ENCODE measurements at places on chromosomes 7 and 10. TPM values are rescaled to one million over a fixed set of nuclear protein-coding genes. Genes with fewer than 3 reads are reported as not detected.
A peak's percentile ranks its signal among the peaks of the same experiment; 100 is the strongest.

PON3 gene
- total RNA-seq = not detected

KIF11 gene
- total RNA-seq = 55.2 TPM

ZNF365 gene
- total RNA-seq = 0.58 TPM

STRA8 gene
- total RNA-seq = not detected

PCDH15 gene
- total RNA-seq = not detected

DNA sequence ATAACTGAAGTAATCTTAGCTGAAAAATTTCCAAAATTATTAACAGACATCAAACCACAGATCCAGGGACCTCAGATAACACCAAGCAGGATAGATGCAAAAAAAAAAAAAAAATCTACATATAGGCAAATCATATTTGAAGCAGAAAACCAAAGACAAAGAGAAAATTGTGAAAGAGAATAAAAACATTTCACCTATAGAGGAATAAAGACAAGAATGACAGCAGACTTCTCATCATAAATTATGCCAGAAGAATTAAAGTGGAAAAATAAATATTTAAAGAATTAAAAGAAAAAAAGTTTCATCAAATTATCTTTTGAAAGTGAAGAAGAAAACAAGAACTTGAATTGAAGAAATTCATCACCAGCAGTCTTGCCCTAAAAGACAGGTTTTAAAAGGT, 467.5 kb downstream of the GPAM start:
- no peak for DNase-seq

DNA sequence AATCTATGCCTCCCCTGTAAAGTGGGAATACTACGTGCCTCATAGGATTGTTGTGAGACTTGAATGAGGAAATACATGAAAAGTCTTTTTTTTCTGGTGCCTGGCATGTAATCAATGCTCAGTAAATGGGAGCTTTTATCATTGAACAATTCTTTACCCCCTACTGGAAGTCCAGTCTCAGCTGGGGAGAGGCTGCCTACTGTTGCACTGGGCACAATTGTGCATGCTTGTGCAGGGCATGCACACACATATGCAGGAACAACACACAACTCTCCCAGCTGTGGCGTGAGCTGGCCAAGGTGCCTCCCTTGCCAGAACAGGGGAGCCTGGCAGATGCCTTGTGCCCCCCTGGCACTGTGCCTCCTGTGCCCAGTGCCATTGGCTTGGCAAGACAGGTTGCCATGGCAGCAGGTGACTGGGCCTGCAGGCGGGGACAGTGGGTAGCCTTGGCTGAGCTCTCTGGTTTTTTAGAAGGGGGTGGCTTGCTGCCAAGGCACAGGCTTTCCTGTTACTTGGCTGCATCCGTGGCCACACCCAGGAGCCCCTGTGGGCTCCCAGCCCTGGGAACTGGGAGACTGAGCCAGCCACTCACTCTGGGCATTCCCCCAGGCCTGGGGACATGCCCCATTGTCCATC, 16.1 kb upstream of the PALD1 start:
- DNase-seq = no peak

GRCh38 chr10:119301397-119301796, 94.0 kb downstream of the GRK5 start:
- DNase-seq = peak; percentile 66

DNA sequence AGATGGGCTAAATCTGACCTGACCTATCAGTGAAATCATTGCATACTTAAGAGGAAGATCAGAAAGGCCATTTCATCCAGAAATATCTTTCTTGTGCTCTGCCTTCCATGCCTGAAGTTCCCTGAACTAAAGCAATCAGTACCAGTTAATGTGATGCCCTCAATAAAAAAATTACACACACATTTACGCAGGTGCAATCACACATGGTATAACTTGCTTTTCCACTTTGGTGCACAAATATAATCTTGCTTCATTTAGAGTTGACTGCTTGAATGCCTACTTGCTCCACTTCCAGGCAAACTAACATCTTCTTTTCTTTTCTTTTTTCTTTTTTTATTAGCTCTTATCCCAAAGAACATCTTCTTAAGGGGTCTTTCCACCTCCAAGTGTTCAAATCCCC, 58.3 kb upstream of the KIF5B start:
- DNase-seq = no peak

DNA sequence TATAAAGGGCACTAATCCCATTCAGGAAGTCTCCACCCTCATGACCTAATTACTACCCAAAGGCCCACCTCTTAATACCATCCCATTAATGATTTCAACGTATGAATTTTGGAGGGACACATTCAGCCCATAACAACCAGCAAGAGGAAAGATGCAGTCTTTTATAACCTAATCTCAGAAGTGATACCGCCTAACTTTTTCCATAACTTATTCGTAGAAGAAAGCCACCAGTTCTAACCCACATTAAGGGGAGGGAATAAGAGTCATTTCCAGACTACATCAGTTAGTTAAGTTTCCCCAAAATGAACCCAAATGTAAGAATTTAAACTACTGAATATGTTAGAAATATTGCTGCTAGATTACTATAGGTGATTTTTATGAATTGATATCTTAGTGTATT, 32.1 kb upstream of the LHFPL3 start:
- DNase-seq = no peak

DNA sequence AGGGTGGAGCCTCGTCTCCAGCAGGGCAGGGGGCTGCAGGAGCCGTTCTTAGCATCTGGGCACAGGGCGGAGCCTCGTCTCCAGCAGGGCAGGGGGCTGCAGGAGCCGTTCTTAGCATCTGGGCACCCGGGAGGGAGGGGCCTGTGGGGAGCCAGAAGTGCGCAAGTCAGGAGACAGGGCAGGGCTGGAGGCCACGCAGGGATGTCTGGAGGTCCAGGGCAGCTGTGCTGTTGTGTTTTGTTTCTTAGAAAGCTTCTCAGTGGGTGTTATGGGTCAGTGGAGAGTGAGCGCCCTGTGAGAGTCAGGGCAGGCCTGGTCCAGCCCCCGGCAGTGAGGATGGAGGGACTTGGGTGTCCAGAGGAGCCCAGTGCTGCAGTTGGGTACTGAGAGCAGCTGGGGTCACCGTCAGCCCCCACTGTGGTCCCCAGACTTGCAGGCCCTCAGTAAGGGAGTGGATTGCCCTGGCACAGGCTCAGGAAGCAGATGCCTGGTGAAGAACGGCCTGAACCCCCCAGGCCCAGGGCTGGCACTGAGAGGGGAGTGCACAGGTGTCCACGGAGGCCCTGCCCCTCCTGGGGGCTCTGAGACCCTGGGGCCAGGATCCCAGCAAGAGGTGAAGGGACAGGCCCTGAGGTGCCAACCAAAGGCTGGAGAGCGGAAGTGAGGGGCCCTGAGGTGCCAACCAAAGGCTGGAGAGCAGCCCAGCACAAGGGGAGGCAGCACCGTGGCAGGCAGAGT, 29.8 kb downstream of the FAM20C start:
- no peak for DNase-seq

DNA sequence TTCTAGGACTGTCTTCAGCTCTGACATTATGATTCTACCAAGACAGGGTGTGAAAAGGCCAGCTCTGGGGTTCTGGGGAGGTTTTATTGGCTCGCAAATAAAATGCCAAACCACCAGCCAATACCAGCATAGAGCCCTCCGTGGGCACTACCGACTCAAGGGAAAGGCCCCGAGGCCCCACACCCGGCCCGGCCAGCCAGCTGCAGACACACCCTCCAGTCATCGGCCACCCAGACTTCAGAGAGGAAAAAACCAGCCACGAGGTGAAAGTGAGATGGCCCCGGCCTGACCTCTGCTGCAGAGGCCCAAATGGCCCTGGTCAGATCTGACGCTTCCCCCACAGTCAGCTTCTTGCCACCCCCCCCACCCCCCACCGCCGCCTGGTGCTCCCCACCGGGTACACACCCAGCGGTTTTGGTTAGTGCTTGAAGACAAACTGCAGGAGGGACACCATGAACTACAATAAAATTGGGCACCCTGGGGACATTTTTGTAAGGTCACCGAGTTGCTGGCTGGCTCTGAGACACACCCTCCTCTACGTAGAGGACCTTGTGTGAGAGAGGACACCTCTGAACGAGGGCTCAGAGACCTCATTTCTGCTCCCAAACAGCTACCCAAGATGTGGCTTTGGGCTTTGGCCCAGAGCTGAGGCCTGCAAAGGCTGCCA, 79.9 kb downstream of the PRKAG2 start:
- no peak for DNase-seq

GRCh38 chr10:112985690-112986543, 35.9 kb downstream of the TCF7L2 start:
- DNase-seq = no peak

DNA sequence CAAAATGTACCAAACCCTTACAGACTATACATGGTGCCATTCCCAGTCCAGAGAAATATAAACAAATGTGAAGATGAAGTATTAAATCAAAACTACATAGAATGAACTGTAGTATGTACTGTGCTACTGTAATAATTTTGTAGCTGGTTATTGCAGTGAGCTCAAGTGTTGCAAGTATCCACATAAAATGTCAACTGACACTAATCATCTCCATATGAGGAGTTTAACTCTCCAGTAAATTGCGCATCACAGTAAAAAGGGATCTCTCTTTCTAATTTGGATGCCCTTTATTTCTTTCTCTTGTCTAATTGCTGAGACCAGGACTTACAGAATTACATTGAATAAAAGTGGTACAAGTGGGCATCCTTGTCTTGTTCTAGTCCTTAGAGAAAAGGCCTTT, 165.5 kb downstream of the CPED1 start:
- DNase-seq = no peak

DNA sequence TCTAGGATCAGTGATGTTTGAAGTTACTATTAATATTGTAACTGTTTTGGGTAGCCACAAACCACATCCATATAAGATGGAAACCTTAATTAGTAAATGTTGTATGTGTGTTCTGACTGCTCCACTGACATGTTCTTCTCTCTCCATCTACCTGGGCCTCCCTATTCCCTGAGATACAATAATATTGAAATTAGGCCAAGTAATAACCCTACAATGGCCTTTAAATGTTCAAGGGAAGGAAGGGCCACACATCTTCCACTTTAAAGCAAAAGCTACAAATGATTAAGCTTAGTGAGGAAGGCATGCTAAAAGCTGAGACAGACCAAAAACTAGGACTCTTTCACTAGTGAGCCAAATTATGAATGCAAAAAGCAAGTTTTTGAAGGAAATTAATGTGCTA, 176.4 kb upstream of the ANK3 start:
- DNase-seq = no peak

DNA sequence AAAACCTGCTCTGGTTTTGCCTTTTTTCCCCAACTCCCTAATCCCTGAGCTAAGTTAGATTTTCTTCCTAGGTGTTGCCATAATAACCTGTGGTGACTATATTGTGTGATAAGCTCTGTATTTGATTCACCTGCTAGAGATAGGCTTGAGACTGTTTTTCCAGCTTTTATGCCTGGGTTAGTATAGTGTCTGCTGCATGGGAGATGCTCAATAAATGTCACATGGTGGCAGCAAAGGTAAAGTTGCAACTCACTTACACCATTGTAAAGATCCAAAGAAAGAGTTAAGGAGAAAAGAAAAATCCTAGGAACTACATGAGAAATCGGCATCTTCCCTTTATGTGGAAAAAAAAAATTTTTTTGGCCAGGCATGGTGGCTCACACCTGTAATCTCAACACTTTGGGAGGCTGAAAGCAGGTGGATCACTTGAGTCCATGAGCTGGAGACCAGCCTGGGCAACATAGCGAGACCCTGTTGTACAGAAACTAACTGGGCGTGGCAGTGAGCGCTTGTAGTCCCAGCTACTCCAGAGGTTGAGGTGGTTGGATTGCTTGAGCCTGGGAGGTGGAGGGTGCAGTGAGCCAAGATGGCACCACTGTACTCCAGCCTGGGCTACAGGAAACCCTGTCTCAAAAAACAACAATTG, 3.7 kb downstream of the CCNJ start:
- no peak for DNase-seq

DNA sequence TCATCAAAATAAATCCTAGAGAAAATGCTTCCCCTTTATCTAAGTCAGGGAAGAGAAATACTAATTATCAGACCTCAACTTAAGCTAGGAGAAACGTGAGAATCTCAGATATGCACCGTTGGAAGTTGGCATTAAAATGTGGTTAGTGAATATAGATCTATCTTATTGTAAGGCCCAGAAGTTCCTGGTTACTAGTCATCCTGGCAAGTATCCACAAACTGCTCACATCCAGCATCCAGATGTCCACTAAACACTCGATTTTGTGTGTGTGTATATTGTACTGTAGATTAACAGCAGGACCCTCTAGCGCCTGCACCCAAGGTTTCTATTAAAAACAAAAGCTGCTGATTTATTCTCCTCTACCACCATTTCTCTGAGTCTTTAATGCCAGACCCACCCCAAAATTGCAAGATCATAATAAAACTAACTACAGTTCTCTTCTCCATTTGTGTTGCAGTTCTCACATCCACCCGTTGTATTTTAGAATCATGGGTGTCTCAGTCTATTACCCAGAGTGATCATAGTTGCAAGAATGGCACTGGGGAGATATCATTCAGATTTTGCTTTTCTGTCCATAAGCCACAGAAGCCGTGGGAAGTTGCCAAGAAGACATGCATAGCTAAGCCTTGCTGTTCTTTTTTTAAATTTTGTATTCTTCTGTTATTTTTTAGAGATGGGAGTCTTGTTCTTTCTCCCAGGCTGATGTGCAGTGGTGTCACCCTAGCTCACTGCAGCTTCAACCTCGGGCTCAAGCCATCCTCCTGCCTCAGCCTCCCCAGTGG, 165.4 kb downstream of the KIAA1217 start:
- no peak for DNase-seq

GRCh38 chr10:97023401-97024167, 162.2 kb downstream of the SLIT1 start:
- no peak for DNase-seq

DNA sequence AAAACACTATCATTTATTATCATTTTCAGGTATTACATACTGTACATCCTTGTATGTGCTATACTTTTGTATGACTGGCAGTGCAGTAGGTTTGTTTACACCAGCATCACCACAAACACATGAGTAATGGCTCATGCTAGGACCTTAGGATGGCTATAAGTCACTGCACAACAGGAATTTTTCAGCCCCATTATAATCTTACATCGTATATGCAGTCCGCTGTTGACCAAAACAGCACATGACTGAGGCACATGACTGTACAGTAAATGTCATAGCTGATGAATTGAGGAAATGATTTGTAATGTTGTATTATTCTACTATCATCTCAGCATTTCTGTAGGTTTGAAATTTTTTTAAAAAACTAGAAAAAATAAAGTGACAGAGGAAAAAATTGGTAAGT, 38.6 kb downstream of the BPGM start:
- no peak for DNase-seq

- DNase-seq = no peak
These were observed 33.7 kb downstream of the DDC start for GRCh38 chr7:50531401-50531911.

Measured in activated naive CD8-positive, alpha-beta T cell treated with anti-CD3 and anti-CD28 coated beads, Interleukin-2, amount 10 ng/mL, durations not matched to agents 7 days and 5 days (primary cell).